HCT116 (cell line): ENCODE measurements at places on chromosomes 1 and 21. TPM values are rescaled to one million over a fixed set of nuclear protein-coding genes. Genes with fewer than 3 reads are reported as not detected.

DNA sequence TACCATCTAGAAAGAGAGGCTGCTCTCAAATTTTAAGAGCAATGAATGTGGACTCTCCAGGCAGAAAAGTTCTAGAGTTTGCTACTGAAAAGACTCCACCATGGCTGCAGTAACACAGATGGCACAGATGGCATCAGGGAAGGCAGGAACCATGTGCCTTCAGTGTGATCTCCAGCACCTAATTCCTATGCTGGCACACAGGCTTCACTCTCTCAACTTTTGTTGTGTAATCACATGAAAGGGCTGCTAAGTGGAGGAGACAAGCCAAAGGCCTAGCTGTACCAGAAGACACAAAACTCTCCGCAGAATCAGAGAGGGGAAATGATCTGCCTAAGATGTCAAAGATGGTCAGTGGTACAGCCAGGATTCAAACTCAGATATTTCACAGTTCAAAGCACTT, 31.1 kb downstream of the ERI3 start:
- H3K4me3 ChIP-seq: no peak overlapping the region
- no peak overlapping the region for H3K27ac ChIP-seq
- H3K36me3 ChIP-seq: no peaks in the 10 kb centered on the region
- no peaks in the 10 kb centered on the region for H3K27me3 ChIP-seq
- no peak for DNase-seq

- H3K36me3 ChIP-seq: no peaks in the 10 kb centered on the region
- H3K27ac ChIP-seq: no peak overlapping the region
- H3K27me3 ChIP-seq: no peaks in the 10 kb centered on the region
- no peak overlapping the region for H3K4me3 ChIP-seq
Measured at GRCh38 chr1:165884690-165885304, 57.4 kb downstream of the UCK2 start.

DNA sequence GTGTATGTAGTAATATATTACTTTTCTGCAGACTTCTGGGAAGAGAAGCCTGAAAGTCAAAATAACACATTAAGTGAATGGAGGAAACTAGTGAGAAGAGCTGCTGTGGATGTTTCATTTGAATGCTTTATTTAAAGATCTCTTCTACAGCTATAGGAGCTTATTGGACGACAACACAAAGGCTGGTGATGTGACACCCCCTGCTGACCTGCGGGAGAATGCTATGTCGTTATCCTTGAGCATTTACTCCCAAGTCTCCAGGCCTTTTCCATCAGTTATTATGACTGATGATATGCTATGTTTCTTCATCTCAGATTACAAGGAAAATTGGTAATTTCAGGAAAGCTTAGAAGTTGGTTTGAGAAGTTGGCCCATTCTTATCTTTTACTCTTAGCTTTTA, 22.3 kb upstream of the PLA2G4A start:
- no peak overlapping the region for H3K27ac ChIP-seq
- H3K36me3 ChIP-seq: no peaks in the 10 kb centered on the region
- peak; percentile 45 for DNase-seq
- no peaks in the 10 kb centered on the region for H3K27me3 ChIP-seq
- no peak overlapping the region for H3K4me3 ChIP-seq
- H3K4me1 ChIP-seq: no peaks in the 10 kb centered on the region

DNA sequence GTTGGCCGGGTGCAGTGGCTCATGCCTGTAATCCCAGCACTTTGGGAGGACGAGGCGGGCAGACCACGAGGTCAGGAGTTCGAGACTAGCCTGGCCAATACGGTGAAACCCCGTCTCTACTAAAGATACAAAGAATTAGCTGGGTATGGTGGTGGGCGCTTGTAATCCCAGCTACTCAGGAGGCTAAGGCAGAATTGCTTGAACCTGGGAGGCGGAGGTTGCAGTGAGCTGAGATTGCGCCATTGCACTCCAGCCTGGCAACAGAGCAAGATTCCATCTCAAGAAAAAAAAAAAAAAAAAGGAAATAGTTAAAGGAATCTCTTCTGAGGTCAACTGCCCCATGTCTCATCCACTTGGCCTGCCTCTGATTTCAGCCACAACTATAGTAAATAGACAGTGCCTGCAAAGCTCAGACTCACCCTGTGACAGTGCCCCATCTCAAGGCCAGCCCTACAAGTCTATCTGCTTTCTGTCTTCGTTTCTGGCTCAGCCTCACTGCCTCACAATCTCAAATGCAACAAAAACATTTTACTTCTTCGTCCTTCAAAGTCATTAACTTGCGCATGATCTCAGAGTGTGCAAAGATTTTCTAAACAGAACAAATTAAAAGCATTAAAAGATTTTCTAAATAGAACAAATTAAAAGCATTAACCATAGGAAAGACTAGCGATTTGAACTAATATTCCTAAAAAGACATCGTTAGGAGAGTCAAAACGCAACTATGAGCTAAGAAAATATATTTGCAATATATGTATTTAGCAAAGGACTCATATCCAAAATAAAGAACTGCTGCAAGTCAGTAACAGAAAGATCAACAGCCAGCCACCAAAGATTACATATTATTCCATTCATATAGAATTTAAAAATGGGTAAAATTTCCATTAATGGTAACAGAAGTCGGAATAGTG, 65.0 kb upstream of the PRDX6 start:
- no peaks in the 10 kb centered on the region for H3K36me3 ChIP-seq
- H3K4me3 ChIP-seq: no peak overlapping the region
- DNase-seq: no peak
- H3K4me1 ChIP-seq: no peaks in the 10 kb centered on the region

DNA sequence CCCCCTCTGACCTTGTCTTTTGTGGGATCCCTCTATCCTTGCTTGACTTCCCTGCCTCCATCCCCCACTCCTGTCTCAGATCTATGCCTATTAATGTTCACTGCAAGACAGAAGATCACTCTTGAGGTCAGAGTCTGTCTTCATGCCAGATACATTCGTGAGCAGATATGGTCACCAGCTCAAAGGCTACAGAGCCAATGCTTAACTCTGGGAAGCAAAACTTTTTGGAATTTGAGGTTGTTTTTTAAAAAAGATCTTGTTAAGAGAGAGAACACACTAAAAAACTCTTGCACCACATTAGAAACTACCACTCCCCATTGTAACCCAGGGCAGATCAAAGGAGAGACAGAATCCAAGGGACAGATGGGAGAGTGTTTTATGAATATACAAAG, 17.1 kb upstream of the A3GALT2 start:
- no peak overlapping the region for H3K4me3 ChIP-seq
- H3K27me3 ChIP-seq: no peaks in the 10 kb centered on the region
- DNase-seq: no peak
- 0 out of 2 replicates have a peak overlapping the region, but pooled peaks have one; percentile 1 for H3K27ac ChIP-seq

DNA sequence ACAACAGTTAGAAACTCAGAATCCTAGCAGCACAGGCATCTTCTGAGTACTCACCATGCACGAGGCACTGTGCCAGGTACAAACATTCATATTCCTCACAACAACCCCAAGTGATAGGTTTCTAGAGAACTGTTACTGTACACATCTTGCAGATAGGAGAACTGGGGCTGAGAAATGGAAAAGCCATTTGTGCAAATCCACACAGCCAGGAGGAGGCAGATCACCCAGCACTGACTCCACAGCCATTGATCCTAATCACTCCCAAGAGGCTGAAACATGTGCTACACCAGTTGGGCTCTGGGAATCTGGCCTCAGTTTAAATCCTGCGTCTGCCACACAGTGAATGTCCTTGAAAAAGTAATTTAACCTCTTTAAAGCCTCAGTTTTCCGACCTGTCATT, 151.0 kb downstream of the ST6GALNAC5 start:
- H3K27me3 ChIP-seq: no peaks in the 10 kb centered on the region
- no peak for DNase-seq
- no peaks in the 10 kb centered on the region for H3K36me3 ChIP-seq
- H3K4me3 ChIP-seq: no peak overlapping the region

DNA sequence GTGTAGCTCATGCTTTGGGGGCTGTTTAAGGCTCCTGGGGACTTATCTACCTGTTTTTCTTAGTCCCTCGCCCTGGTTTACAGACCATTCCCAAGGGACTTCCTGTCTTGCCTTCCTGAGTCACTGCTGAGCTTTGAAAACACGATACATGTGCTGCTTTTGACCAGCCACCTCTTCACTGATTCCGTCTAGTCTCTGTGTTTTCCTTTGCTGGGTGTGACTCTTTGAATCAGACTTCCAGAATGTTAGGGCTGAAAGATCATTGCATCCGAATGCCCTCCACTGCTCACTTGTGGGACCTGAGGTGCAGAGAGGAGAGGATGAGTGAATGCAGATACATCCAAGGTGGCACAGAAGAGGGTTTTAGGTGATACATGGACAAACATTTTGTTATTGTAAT, 35.4 kb upstream of the CITED4 start:
- H3K4me1 ChIP-seq: peaks cover 37% of the 10 kb centered on the region
- H3K4me3 ChIP-seq: no peak overlapping the region
- peaks cover 2% of the 10 kb centered on the region; the same call in 1 of the 2 replicates for H3K36me3 ChIP-seq
- no peak for DNase-seq
- H3K27ac ChIP-seq: peak overlapping the region; percentile 43; the same call in 1 of the 2 replicates

GRCh38 chr1:41840592-41841246, 78.0 kb downstream of the HIVEP3 start:
- peak overlapping the region; percentile 22 for H3K4me3 ChIP-seq
- H3K27me3 ChIP-seq: no peaks in the 10 kb centered on the region
- DNase-seq: peak; percentile 78
- no peaks in the 10 kb centered on the region for H3K36me3 ChIP-seq

GRCh38 chr1:221458447-221459156, 283.3 kb downstream of the DUSP10 start:
- DNase-seq: no peak
- no peak overlapping the region for H3K27ac ChIP-seq
- no peaks in the 10 kb centered on the region for H3K4me1 ChIP-seq
- H3K36me3 ChIP-seq: no peaks in the 10 kb centered on the region
- H3K4me3 ChIP-seq: no peak overlapping the region

GRCh38 chr1:155321639-155322503, 1.2 kb downstream of the RUSC1 start:
- peaks cover 15% of the 10 kb centered on the region for H3K4me1 ChIP-seq
- H3K36me3 ChIP-seq: peaks cover 29% of the 10 kb centered on the region; the same call in 1 of the 2 replicates
- DNase-seq: no peak
- H3K4me3 ChIP-seq: peak overlapping the region; percentile 83; the same call in 1 of the 2 replicates

DNA sequence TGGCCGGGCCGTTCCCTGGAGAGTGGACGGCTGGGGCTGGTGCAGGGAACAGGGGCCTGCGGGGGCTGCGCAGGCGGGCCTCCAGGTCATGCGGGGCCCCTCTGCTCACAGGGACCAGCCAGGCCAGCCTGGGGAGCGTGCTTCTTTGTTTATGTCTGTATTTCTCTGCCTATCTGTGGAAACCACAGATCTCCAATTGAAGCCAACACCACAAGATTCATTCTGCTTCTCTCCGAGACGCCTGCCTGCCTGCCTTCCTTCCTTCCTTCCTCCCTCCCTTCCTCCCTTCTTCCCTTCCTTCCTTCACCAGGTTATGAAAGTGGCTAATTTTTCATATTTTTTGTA, 39.9 kb upstream of the HMGN1 start:
- peaks cover 4% of the 10 kb centered on the region; the same call in 1 of the 2 replicates for H3K36me3 ChIP-seq
- no peak overlapping the region for H3K27ac ChIP-seq
- no peak for DNase-seq
- H3K4me3 ChIP-seq: no peak overlapping the region
- H3K4me1 ChIP-seq: peaks cover 4% of the 10 kb centered on the region; the same call in 1 of the 2 replicates

- no peak overlapping the region for H3K27ac ChIP-seq
- H3K27me3 ChIP-seq: no peaks in the 10 kb centered on the region
- H3K4me1 ChIP-seq: no peaks in the 10 kb centered on the region
- DNase-seq: no peak
Measured at GRCh38 chr1:80113168-80114038, 1106.9 kb upstream of the ADGRL4 start.

GRCh38 chr1:245207056-245207638, 52.4 kb downstream of the KIF26B start:
- H3K4me1 ChIP-seq: no peaks in the 10 kb centered on the region
- H3K27ac ChIP-seq: no peak overlapping the region
- H3K4me3 ChIP-seq: no peak overlapping the region
- no peaks in the 10 kb centered on the region for H3K27me3 ChIP-seq
- H3K36me3 ChIP-seq: no peaks in the 10 kb centered on the region

DNA sequence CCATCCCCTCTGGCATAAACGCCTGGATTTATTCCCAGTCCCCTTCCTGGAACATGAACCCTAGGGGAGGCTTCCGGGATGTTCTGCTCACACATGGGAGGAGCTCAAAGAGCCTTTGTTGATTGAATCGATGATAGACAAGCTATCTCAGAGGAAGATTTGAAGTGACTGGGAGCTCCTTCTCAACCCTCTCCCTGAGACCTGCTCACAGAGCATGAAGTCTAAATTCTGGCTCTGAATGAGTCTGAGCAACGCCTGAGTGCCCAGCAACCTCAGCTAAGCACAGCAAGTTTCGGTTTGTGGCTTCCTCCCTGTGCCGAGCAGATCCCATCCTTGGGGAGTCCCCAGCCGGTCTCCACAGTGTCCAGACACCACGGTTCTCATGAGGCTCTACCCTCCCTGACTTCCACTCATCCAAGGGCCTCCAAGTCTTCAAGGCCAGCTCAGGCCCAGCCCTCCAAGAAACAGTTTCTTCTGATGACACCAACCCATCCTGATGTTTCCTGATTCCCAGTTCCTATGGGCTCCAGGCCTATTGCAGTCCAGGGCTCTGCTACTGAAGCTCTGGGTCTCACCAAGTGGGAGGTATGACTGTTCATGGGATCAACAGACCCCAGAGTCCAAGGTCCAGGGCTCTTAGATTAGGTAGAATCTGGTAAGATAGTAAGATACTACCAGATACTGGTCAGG, 190.8 kb downstream of the DYRK1A start:
- no peaks in the 10 kb centered on the region for H3K36me3 ChIP-seq
- H3K27ac ChIP-seq: no peak overlapping the region
- H3K4me3 ChIP-seq: no peak overlapping the region
- no peaks in the 10 kb centered on the region for H3K4me1 ChIP-seq
- H3K27me3 ChIP-seq: no peaks in the 10 kb centered on the region

DNA sequence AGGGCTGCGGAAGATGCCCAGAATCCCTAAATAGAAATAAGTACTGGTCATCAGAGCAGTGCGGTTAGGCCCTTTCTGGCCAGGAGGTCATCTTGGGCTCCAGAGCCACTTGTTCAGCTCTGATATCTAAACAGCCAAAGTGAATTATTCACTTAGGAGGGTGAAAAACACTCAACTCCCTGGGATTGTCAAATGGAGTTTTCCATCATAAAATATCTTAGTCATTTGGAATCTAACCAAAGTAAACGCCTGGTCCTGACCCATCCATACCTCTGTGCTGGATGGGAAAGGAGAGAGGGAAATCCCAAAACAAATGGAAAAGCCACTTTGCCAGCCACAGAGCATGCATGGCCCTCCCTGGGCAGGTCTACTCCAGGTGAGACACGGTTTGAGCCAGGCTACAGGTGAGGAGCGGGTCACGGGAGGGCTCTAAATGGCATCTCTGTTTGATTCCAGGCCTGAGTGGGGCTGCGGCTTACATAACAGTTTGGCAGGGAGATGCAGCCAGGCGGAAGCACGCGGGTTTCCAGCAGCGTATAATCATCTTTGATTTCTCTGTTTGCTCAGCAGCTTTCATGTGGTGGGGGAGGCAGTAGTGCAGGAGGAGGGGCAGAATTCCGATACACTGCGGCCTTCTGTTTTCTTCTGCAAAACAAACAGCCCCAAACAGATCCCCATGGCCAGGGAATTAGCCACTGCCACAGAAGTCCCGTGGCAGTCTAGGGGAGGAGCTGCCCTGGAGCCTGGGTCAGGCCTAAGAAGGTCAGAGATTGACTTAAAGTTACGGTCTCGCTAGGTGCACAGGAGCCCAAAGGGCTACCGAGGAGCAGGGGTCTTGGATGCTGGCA, 59.1 kb upstream of the ZNF648 start:
- no peak for DNase-seq
- no peaks in the 10 kb centered on the region for H3K36me3 ChIP-seq
- H3K4me1 ChIP-seq: no peaks in the 10 kb centered on the region
- H3K27me3 ChIP-seq: no peaks in the 10 kb centered on the region
- H3K4me3 ChIP-seq: no peak overlapping the region
- no peak overlapping the region for H3K27ac ChIP-seq

Gene IVL
- not detected for total RNA-seq

Gene CDC7
- 24.5 TPM for total RNA-seq

Gene LCK
- total RNA-seq: 0.79 TPM

Gene FOXD2
- total RNA-seq: 1.9 TPM

Gene ABCA4
- total RNA-seq: 0.22 TPM

Gene TCHH
- total RNA-seq: 0.02 TPM

Gene LCE3D
- total RNA-seq: not detected

Gene S100A5
- total RNA-seq: 6.0 TPM
